ENCODE measurements at places on chromosomes 11 and 22. TPM values are rescaled to one million over a fixed set of nuclear protein-coding genes. Genes with fewer than 3 reads are reported as not detected.

DNA sequence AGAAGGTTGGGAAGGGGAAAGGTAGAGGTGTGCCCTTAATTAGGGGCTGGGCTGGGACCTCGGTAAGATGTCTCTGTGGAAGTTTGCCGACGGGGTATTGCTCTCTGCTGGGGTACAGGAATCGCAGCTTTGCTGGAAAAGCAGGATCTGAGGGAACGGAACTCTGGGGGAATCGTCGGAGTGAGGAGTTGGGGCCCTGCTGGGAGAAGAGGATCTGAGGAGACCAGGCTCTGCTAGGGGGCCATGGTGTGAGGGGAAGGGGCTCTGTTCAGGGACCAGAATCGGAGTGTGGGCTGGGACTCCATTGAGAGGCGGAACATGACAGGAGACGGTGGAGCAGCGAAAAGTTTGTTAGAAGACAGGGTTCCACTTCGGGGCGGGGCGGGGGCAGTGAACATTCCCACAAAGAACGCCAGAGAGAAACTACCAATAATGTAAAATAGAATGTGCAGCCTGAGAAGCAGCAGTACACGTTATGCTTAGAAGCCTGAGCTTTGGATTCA, 456 bp downstream of the AAMDC start:
- no peak for DNase-seq

DNA sequence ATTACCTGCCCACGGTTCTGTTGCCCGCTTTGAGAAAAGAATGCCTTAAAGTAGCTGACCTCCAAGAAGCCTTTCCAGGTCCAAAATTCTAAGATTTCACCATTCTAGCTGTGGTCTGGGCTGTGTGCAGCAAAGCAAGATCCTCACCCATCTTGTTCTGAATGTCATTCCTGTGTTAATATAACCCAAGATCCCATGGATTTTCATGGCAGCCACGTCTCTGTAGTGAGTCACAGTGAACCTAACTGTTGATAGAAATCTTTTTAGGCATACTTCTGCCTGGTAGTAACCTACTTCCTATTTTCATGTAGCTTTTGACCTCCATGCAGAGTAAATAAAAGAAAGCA, 210.0 kb downstream of the NAV2 start:
- no peak for DNase-seq

DNA sequence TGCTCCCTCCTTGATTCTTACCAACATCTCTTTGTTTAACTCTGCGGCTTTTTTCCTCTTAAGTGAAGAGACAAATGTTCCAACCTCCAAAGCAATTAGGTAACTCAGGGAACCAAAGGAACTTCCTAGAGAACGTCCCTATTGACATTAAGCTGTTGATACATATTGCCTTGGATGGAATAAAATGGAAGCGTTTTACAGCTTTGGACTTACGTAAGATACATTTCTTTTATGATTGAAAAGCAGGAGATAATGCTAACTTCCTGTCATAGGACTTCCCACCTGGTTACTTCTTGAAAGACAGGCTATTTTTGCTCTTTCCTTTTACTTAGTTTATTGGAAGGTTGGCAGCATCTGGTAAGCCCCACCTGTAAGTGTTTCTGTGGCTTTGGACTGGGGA, 245.7 kb upstream of the CTSC start:
- no peak for DNase-seq

The IFITM2 gene
- total RNA-seq, result 421 TPM
